Activated CD4-positive, alpha-beta memory T cell treated with anti-CD3 and anti-CD28 coated beads, Interleukin-2, amount 10 ng/mL, durations not matched to agents 7 days and 5 days (primary cell): ENCODE measurements at places on chromosomes 11 and 22. TPM values are rescaled to one million over a fixed set of nuclear protein-coding genes. Genes with fewer than 3 reads are reported as not detected.

- peaks cover 9% of the 10 kb centered on the region for H3K27me3 ChIP-seq
- H3K27ac ChIP-seq, result no peak overlapping the region
- no peak for DNase-seq
- no peaks in the 10 kb centered on the region for H3K4me1 ChIP-seq
Observed at GRCh38 chr22:39707816-39708215, 137.3 kb downstream of the CACNA1I start.

- H3K4me1 ChIP-seq, result peaks cover 18% of the 10 kb centered on the region
- H3K4me3 ChIP-seq, result no peak overlapping the region
- H3K27ac ChIP-seq, result no peak overlapping the region
Observed at GRCh38 chr11:13260201-13260962, 17.2 kb upstream of the BMAL1 start.

GRCh38 chr11:80816966-80817365 lies 1376.1 kb upstream of the TENM4 start:
- no peak overlapping the region for H3K27ac ChIP-seq
- no peaks in the 10 kb centered on the region for H3K27me3 ChIP-seq
- no peak overlapping the region for H3K4me3 ChIP-seq

- H3K27ac ChIP-seq, result no peak overlapping the region
- no peaks in the 10 kb centered on the region for H3K27me3 ChIP-seq
- no peaks in the 10 kb centered on the region for H3K36me3 ChIP-seq
- H3K4me1 ChIP-seq, result no peaks in the 10 kb centered on the region
Observed at GRCh38 chr11:47377571-47378009, 757 bp downstream of the SPI1 start.

GRCh38 chr22:44274918-44275630 lies 37.7 kb downstream of the SHISAL1 start:
- no peaks in the 10 kb centered on the region for H3K4me1 ChIP-seq
- no peaks in the 10 kb centered on the region for H3K36me3 ChIP-seq
- no peak for DNase-seq
- no peak overlapping the region for H3K27ac ChIP-seq
- H3K27me3 ChIP-seq, result peaks cover 15% of the 10 kb centered on the region
- no peak overlapping the region for H3K4me3 ChIP-seq

GRCh38 chr22:39148026-39148726 lies 4.3 kb downstream of the CBX7 start:
- peaks cover 61% of the 10 kb centered on the region for H3K4me1 ChIP-seq
- no peak overlapping the region for H3K4me3 ChIP-seq
- peak overlapping the region; percentile 58 for H3K27ac ChIP-seq
- DNase-seq, result no peak

DNA sequence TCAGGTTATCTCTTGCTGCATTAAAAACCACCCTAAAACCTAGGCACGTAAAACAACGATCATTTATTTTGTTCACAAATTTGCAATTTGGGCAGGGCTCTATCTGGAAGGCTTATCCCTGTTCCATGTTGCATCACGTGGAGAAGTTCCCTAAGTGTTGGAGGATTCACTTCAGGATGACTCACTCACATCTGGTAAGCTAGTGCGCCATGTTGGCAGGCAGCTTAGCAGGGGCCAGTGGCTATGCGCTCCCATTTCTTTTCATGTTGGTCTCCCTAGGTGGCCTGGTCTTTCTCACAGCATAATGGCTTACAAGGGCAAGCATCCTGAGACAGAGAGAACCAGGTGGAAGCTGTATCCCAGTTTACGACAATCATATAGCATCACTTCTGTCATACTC lies 226.8 kb downstream of the BLID start:
- no peaks in the 10 kb centered on the region for H3K4me1 ChIP-seq
- no peak overlapping the region for H3K4me3 ChIP-seq
- no peaks in the 10 kb centered on the region for H3K36me3 ChIP-seq
- H3K27ac ChIP-seq, result no peak overlapping the region

DNA sequence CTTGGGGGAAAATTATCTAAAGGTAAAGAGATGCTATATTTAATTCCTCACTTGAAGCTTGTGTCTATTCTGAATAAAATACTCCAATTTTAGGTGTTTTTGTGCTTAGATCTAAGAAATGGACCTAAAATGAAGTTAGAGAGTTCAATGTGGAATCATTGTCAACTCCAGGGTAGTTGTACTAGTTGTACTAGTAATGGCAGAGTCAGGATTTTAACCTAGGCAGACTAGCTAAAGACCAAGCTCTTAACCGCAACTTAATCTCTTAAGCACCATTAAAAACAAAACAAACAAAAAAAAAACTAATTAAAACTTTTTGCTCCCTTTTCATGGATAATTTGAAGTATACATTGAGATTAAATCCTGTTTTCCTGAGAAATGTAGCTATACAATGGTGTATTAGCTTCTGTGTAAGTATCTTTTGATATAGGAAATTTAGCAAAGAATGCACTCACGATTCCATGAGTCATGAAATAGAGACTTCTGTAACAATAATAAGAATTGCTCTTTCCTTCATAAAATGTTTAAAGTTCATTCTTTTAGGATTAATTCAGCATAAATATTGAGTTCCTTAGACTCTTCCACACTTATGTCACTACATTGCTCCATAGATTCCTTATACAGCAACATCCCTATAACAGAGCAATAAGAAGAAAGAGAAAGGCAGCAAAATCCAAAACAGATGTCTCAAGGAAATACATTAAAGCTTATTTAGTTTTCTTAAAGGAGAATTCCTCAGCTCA lies 26.5 kb upstream of the SOX6 start:
- H3K27me3 ChIP-seq, result no peaks in the 10 kb centered on the region
- DNase-seq, result no peak
- no peaks in the 10 kb centered on the region for H3K36me3 ChIP-seq
- no peak overlapping the region for H3K4me3 ChIP-seq

DNA sequence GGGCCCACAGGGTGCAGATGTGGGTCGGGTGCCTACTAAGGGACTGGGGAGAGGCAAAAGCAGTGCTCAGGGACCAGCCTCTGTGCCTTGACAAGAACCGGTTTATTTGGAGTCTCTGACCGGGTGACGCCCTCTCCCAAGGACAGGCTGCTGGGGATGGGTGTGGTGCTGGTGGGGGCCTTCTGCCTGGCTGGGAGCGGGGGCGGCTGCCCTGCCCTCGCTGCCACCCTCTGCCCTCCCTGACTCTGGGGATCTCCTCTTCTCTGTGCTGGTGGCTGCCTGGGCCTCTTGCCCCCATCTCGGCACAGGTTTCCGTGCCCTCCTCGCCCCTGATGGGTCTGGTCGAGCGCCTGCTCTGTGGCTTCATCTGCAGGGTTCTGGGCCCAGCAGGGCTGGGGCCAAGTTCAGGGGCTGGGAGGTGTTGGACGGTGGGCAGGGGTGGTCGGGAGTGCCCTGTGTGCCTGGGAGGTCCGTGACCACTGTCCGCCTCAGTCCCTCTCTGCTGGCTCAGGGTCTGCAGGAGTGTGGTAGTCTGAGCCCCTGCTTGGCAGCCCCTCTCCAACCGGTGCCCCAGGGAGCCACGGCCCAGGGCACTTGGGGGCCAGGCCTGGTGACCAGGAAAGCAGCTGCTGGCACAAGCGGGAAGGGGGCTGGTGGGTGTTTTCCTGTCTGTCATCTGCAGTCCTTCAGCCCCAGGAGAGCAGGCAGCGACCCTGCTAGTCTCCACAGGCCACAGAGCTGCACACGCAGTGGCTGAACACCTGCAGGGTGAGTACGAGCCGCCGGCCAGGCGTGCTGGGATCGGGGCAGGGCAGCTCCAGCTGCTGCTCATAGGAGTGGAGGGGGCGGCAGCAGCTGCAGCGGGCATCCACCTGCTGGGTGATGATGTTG lies 23.5 kb downstream of the MUC6 start:
- H3K4me3 ChIP-seq, result no peak overlapping the region
- H3K4me1 ChIP-seq, result peaks cover 15% of the 10 kb centered on the region
- no peak for DNase-seq
- no peaks in the 10 kb centered on the region for H3K27me3 ChIP-seq
- H3K36me3 ChIP-seq, result peaks cover 25% of the 10 kb centered on the region

DNA sequence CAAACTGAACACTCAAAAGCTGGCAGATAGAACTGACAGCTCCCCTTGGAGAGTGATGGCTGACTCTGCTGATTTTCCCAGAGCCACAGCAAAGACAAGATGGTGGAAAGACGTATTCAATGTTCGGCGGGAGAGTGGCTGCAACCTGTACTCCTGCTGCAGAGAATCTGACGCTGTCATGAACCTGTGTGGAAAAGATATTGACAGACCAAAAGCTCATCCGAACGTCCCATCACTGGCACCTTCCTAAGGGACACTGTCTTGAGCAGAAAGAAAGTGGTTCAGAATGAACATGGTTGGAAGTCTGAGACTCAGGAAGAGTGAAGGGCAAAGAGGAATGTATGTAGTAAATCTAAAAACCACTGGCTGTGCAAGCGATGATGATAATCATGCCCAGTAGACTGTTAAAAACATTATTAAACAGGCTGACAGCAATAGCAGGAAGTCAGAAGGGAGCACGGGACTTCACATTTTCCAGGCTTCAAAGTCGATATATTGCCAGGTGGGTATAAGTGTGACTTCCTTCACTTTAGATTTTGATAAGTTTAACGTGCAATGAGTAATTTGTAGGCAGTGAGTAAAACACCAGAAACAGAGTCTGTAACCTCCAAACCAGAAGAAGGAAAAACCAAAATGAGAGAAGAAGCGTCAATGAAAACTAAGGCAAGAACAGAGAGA lies 6.2 kb upstream of the IL17REL start:
- no peak overlapping the region for H3K4me3 ChIP-seq
- peaks cover 40% of the 10 kb centered on the region for H3K4me1 ChIP-seq
- no peaks in the 10 kb centered on the region for H3K36me3 ChIP-seq
- H3K27ac ChIP-seq, result peak overlapping the region; percentile 25
- no peak for DNase-seq
- peaks cover 5% of the 10 kb centered on the region for H3K27me3 ChIP-seq

GRCh38 chr11:61021661-61022212 lies 50.3 kb downstream of the CD6 start:
- no peaks in the 10 kb centered on the region for H3K27me3 ChIP-seq
- peaks cover 64% of the 10 kb centered on the region for H3K36me3 ChIP-seq
- H3K4me1 ChIP-seq, result peaks cover 74% of the 10 kb centered on the region
- peak overlapping the region; percentile 59 for H3K4me3 ChIP-seq

GRCh38 chr22:29244785-29245625 lies 22.8 kb downstream of the RHBDD3 start:
- H3K27me3 ChIP-seq, result peaks cover 21% of the 10 kb centered on the region
- peaks cover 6% of the 10 kb centered on the region for H3K36me3 ChIP-seq
- H3K4me1 ChIP-seq, result peaks cover 1% of the 10 kb centered on the region
- H3K27ac ChIP-seq, result no peak overlapping the region
- no peak for DNase-seq

GRCh38 chr11:60629399-60629798 lies 70.0 kb upstream of the MS4A8 start:
- peaks cover 2% of the 10 kb centered on the region for H3K4me1 ChIP-seq
- H3K27ac ChIP-seq, result no peak overlapping the region
- H3K36me3 ChIP-seq, result no peaks in the 10 kb centered on the region
- H3K4me3 ChIP-seq, result no peak overlapping the region
- H3K27me3 ChIP-seq, result peaks cover 4% of the 10 kb centered on the region
- DNase-seq, result no peak

GRCh38 chr22:24758164-24758799 lies 16.2 kb downstream of the PIWIL3 start:
- H3K27ac ChIP-seq, result no peak overlapping the region
- H3K36me3 ChIP-seq, result no peaks in the 10 kb centered on the region
- H3K4me1 ChIP-seq, result no peaks in the 10 kb centered on the region
- peaks cover 14% of the 10 kb centered on the region for H3K27me3 ChIP-seq
- peak; percentile 64 for DNase-seq

DNA sequence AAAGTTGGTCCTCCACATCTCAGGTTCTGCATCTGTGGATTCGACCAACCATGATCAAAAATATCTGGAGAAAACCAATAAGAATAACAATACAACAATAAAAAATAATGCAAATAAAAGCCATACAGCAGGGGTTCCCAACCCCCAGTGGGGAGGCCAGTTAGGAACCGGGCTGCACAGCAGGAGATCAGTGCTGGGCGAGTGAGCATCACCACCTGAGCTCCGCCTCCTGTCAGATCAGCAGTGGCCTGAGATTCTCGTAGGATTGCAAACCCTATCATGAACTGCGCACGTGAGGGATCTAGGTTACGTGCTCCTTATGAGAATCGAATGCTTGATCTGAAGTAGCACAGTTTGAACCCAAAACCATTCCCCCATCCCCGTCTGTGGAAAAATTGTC lies 25.4 kb upstream of the MYO18B start:
- no peak overlapping the region for H3K4me3 ChIP-seq
- peaks cover 14% of the 10 kb centered on the region for H3K4me1 ChIP-seq
- no peaks in the 10 kb centered on the region for H3K27me3 ChIP-seq
- DNase-seq, result no peak
- H3K36me3 ChIP-seq, result peaks cover 49% of the 10 kb centered on the region

- no peaks in the 10 kb centered on the region for H3K36me3 ChIP-seq
- peaks cover 11% of the 10 kb centered on the region for H3K27me3 ChIP-seq
- H3K27ac ChIP-seq, result no peak overlapping the region
- DNase-seq, result no peak
- H3K4me1 ChIP-seq, result no peaks in the 10 kb centered on the region
- no peak overlapping the region for H3K4me3 ChIP-seq
Observed at GRCh38 chr11:130549393-130549999, 101.1 kb downstream of the ADAMTS15 start.

DNA sequence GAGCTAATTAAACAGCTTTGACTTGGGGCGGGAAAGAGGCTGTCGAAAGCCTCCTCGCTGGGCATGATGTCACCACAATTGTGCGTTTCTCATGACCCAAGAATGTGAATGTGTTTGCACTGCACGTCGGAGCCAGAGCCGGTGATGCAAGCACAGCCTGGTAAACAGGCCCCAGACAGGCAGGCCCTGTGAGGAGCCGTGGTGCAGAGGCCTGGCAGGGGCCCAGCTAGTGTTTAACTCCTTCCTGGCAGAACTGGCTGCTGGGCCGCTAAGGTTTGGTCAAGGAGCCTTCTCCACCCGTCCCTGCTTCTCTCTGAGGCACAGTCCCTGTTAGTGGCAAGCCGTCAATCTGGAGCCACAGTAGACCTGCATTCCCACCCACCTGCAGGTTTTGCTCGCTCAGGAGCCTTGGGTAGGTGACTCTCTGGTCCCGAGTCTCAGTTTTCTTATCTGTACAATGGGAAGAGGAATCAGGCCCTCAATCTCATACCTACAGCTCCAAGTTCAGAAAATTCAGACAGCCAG lies 25.4 kb upstream of the SMTN start:
- no peaks in the 10 kb centered on the region for H3K4me1 ChIP-seq
- no peaks in the 10 kb centered on the region for H3K27me3 ChIP-seq
- no peak overlapping the region for H3K4me3 ChIP-seq
- H3K27ac ChIP-seq, result no peak overlapping the region
- no peaks in the 10 kb centered on the region for H3K36me3 ChIP-seq

HIRA gene
- 52.8 TPM for total RNA-seq

OR52A1 gene
- total RNA-seq, result not detected

ME3 gene
- total RNA-seq, result 0.83 TPM

HPS5 gene
- total RNA-seq, result 20.3 TPM

FADS2 gene
- 253 TPM for total RNA-seq

ACRV1 gene
- not detected for total RNA-seq

SPINDOC gene
- total RNA-seq, result 37.2 TPM

RASD2 gene
- total RNA-seq, result not detected

XKR3 gene
- total RNA-seq, result not detected

SRSF8 gene
- 34.7 TPM for total RNA-seq
